Transverse colon (tissue), 4 donors: ENCODE measurements at places on chromosomes 11 and 22.

- no peak for DNase-seq
These were observed 773.0 kb upstream of the LUZP2 start for GRCh38 chr11:23723861-23724260.

GRCh38 chr11:47000033-47000432, 63.5 kb downstream of the CSTPP1 start:
- DNase-seq: no peak

- DNase-seq: no peak
These were observed 60.2 kb downstream of the SMIM38 start for GRCh38 chr11:69215784-69216415.

- DNase-seq: no peak
These were observed 25.0 kb upstream of the EED start for GRCh38 chr11:86219311-86220193.

GRCh38 chr22:20113551-20114310, 2.2 kb upstream of the RANBP1 start:
- DNase-seq: no peak
